ENCODE measurements at places on chromosomes 6 and 20.

DNA sequence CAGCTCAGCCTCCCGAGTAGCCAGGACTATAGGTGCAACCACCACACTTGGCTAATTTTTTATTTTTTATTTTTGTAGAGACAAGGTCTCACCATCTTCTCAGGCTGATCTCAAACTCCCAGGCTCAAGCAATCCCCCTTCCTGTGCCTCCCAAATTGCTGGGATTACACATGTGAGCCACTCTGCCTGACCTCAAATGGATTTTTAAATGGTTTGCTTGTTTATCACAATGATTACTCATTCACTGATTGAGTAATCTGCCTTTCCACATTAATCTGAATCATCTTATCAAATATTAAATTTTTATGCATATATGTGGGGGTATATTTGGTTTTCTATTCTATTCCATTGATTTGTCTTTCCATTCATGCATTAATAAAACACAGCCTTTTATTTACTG lies 9.4 kb upstream of the KHDC1L start:
- DNase-seq = peak; percentile 93

GRCh38 chr6:170536671-170537070 lies 16.4 kb downstream of the PSMB1 start:
- no peak for DNase-seq

- DNase-seq = no peak
These were observed 98.6 kb downstream of the OGFRL1 start for GRCh38 chr6:71387179-71387578.

DNA sequence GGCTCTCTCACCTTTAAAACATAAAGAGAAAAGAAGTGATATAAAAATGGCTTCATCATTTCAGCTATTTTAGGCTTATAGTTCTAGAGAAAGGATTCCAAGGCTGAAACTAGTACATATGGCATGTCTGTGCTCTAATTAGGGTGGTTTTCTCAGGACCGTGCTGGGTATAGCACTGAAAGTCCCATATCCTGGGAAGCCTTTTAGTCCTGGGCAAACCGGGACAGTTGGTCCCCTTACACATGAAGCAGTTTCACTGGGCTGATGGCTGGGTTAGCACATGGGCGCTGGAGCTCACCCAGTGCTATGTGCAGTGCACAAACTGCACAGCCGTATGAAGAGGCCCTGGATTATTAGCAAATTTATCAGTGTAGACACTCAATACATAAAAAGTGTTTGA lies 110.5 kb downstream of the SGK1 start:
- no peak for DNase-seq

GRCh38 chr20:37627767-37628130 lies 66.1 kb upstream of the CTNNBL1 start:
- DNase-seq = no peak
